ENCODE measurements at places on chromosomes 12 and 14. TPM values are rescaled to one million over a fixed set of nuclear protein-coding genes. Genes with fewer than 3 reads are reported as not detected.

Gene CCDC38
- total RNA-seq: not detected

Gene PRB3
- not detected for total RNA-seq

Gene PIWIL1
- total RNA-seq: not detected

Gene SERPINA12
- not detected for total RNA-seq

Gene TAS2R13
- 0.13 TPM for total RNA-seq

Gene PDE3A
- 0.40 TPM for total RNA-seq

Gene BMAL2
- 69.5 TPM for total RNA-seq

Gene SLC4A8
- 2.4 TPM for total RNA-seq

Gene MRPL52
- total RNA-seq: 106 TPM

Gene SLCO1B1
- total RNA-seq: not detected

Gene TMTC2
- total RNA-seq: 1.6 TPM

Gene GUCY2C
- total RNA-seq: 0.17 TPM

Gene TDRD9
- total RNA-seq: not detected

Gene MIP
- total RNA-seq: not detected

Gene COX8C
- not detected for total RNA-seq

Gene TGFB3
- 4.0 TPM for total RNA-seq

Gene LRIG3
- 9.5 TPM for total RNA-seq

Gene TAS2R14
- total RNA-seq: 0.74 TPM

Gene DDIT3
- 11.8 TPM for total RNA-seq

Gene FAM216A
- 46.1 TPM for total RNA-seq

Gene KRT79
- total RNA-seq: 1.0 TPM

Gene DNAI7
- total RNA-seq: not detected

Gene FAM181A
- total RNA-seq: not detected

Gene ZBTB42
- 5.5 TPM for total RNA-seq

Gene A2M
- total RNA-seq: not detected

Gene KCNC2
- not detected for total RNA-seq

Gene HSPB8
- 8.7 TPM for total RNA-seq

Gene SDR9C7
- total RNA-seq: not detected

Gene GSC
- total RNA-seq: not detected

Gene DCAF4
- 9.5 TPM for total RNA-seq

Gene RHOJ
- 0.50 TPM for total RNA-seq

Gene RASSF8
- 33.5 TPM for total RNA-seq

Gene SLC2A14
- 0.13 TPM for total RNA-seq

Gene TCP11L2
- total RNA-seq: 1.7 TPM

Gene CMA1
- total RNA-seq: not detected

Gene LRRC43
- not detected for total RNA-seq

Gene CCND2
- total RNA-seq: 3.2 TPM

Gene IPO8
- 29.4 TPM for total RNA-seq

Gene CLEC4D
- not detected for total RNA-seq

Gene TMPRSS12
- not detected for total RNA-seq

Gene OVCH1
- not detected for total RNA-seq

Gene CLEC14A
- total RNA-seq: not detected

Gene NEK9
- total RNA-seq: 19.5 TPM

Measured in HT1080 (cell line).